ENCODE measurements at places on chromosomes 5 and 9. TPM values are rescaled to one million over a fixed set of nuclear protein-coding genes. Genes with fewer than 3 reads are reported as not detected.

- no peak overlapping the region for H3K4me3 ChIP-seq
- H3K27ac ChIP-seq, result no peak overlapping the region
- H3K27me3 ChIP-seq, result no peaks in the 10 kb centered on the region
Measured at GRCh38 chr5:108093186-108093585, 288.7 kb downstream of the FBXL17 start.

- H3K27ac ChIP-seq, result no peak overlapping the region
- H3K36me3 ChIP-seq, result no peaks in the 10 kb centered on the region
- no peak overlapping the region for H3K4me3 ChIP-seq
- no peak for DNase-seq
- H3K27me3 ChIP-seq, result peaks cover 12% of the 10 kb centered on the region
Measured at GRCh38 chr9:69657269-69657668, 14.9 kb downstream of the APBA1 start.

DNA sequence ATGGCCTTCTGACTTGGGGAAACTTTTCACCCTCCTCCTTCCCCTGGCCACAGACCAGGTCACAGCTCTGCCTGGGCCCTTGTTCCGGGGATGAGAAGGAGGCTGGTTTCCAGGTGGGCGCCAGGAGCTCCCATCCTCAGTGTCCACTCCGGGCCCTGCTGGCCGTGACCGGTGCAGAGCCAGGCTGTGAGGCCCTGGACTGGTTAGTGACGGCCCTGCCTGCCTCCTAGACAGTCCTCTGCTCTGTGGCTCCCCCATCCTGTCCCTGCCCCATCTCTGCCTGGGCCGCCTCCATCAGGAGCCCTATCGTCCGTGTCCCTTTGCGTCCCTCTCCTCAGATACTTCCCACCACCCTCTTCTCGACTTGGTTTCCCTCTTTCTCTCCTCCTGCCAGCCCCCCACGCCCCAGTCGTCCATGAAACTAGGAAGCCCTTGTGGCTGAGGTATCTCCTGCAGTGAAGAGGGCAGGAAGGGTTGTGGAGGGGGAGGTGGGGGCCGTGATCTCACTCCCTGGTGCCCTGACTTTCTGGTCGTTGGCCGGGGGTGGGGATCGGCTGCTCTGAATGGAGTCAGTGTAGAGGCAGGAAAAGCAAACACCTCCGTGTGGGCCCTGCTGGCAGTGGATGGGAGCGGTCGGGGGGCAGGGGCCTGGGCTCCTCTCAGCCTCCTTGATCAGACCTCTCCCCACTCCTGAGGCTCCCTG is 15.4 kb upstream of the CERCAM start:
- no peak for DNase-seq
- H3K27ac ChIP-seq, result no peak overlapping the region
- peaks cover 15% of the 10 kb centered on the region for H3K27me3 ChIP-seq
- no peaks in the 10 kb centered on the region for H3K4me1 ChIP-seq
- H3K4me3 ChIP-seq, result no peak overlapping the region
- H3K36me3 ChIP-seq, result no peaks in the 10 kb centered on the region

Gene SLC45A2
- total RNA-seq, result not detected

DNA sequence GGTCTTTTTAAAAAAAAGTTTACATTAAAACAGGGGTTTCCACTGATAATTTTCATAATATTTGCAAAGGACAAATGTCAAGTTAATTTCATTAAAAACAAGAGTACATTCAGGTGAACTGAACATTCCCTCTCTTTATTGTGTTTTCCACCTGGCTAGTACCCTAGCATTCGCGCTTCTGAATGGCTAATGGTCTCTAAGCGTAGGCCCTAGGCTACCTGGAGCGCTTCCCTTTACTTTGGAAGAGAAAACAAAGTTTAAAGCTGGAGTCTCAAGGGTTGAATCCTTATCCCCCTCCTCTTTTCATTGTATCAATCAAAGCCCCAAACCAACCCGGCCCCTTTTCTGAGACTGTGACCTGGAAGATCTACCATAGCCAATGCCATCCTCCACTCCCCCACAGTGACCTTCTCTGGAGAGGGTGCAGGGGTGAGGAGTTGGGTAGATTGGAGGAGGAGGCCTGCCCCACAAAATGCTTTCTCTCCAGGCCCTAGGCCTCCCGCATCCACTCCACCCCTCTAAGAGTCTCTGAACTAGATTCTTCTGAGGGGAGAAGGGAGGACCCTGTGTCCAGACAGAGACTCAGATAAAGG is 73.3 kb upstream of the TBCA start:
- peaks cover 24% of the 10 kb centered on the region for H3K4me1 ChIP-seq
- H3K27me3 ChIP-seq, result peaks cover 13% of the 10 kb centered on the region
- no peak for DNase-seq
- no peak overlapping the region for H3K27ac ChIP-seq
- peak overlapping the region; percentile 56 for H3K4me3 ChIP-seq
- H3K36me3 ChIP-seq, result no peaks in the 10 kb centered on the region

GRCh38 chr5:65137631-65138030 is 344.1 kb downstream of the ADAMTS6 start:
- H3K27ac ChIP-seq, result no peak overlapping the region
- no peak overlapping the region for H3K4me3 ChIP-seq
- no peak for DNase-seq
- no peaks in the 10 kb centered on the region for H3K36me3 ChIP-seq

Gene NUTM2F
- not detected for total RNA-seq

GRCh38 chr9:98536542-98537173 is 172.1 kb downstream of the GABBR2 start:
- H3K27ac ChIP-seq, result no peak overlapping the region
- no peak for DNase-seq
- peaks cover 4% of the 10 kb centered on the region for H3K27me3 ChIP-seq

Gene SLC2A6
- total RNA-seq, result 32.9 TPM

GRCh38 chr5:94815313-94816039 is 197.0 kb downstream of the SLF1 start:
- H3K27ac ChIP-seq, result no peak overlapping the region
- DNase-seq, result no peak
- H3K36me3 ChIP-seq, result no peaks in the 10 kb centered on the region
- H3K27me3 ChIP-seq, result peaks cover 2% of the 10 kb centered on the region
- no peaks in the 10 kb centered on the region for H3K4me1 ChIP-seq

DNA sequence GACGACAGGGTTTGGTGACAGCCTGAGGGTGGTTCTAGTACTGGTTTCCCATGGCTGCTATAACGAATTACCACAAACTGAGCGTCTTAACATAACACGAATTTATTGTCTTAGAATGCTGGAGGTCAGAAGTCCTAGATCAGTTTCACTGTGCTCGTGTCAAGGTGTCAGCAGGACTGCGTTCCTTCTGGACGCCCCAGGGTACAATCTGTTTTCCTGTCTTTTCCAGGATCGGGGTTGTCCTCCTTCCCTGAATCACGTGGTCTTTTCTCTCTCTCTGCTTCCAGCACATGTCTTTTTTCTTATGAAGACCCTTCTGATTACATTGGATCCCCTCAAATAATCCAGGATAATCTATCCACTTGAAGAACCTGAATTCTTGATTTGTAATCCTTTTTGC is 291.7 kb upstream of the PANK3 start:
- no peak overlapping the region for H3K27ac ChIP-seq
- H3K4me1 ChIP-seq, result no peaks in the 10 kb centered on the region
- no peak overlapping the region for H3K4me3 ChIP-seq
- H3K27me3 ChIP-seq, result peaks cover 26% of the 10 kb centered on the region

Gene EIF4EBP3
- total RNA-seq, result 14.4 TPM

DNA sequence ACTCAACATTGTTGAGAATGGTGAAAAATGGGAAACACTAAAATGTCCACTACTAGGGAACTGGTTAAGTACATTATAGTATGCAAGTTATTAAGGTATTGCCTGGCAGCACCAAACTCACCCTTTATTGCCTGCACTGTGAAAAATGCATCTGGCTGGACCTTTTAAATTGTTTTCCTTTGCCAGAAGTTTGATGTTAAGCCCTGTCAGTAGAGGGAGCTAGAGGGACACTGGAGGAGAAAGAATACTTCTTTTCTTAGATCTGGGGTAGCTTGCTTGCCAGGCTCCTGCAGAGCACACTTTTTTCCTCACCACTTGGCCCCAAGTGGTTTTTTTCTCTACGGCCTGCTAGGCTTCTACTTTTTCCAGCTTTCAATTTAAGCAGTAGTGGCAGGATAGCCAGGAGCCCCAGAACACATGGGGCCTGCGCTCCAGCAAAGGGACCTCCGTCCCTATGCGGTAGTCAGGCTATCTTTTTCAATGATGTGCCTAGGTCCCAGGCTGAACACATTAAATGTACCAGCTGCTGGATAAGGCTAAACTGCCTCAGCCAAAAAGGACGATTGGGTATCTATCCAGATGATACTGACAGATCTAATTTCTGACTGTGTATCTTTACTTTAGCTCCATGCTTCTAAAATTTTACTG is 8.0 kb upstream of the HABP4 start:
- no peaks in the 10 kb centered on the region for H3K4me1 ChIP-seq
- H3K27me3 ChIP-seq, result no peaks in the 10 kb centered on the region
- H3K4me3 ChIP-seq, result no peak overlapping the region

Gene LMX1B
- not detected for total RNA-seq

DNA sequence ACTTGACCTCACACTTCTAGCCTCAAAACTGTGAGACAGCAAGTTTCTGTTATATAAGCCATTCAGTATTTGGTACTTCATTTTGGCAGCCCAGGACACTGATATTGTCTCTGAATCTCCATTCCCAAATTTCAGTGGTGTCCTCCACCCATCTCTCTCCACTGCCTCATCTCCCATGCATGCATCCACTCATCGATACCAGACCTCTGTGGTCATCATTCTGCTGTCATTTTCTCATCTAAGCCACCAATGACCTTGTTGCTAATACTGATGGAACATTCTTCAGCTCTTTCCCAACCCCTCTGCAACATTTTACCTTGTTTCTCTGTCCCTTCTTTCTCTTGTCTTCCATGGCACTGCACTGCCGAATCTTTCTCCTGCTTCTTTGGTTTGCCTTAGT is 221.8 kb downstream of the SNX18 start:
- no peaks in the 10 kb centered on the region for H3K36me3 ChIP-seq
- H3K4me1 ChIP-seq, result peaks cover 26% of the 10 kb centered on the region
- H3K27ac ChIP-seq, result no peak overlapping the region
- no peak overlapping the region for H3K4me3 ChIP-seq
- H3K27me3 ChIP-seq, result no peaks in the 10 kb centered on the region

DNA sequence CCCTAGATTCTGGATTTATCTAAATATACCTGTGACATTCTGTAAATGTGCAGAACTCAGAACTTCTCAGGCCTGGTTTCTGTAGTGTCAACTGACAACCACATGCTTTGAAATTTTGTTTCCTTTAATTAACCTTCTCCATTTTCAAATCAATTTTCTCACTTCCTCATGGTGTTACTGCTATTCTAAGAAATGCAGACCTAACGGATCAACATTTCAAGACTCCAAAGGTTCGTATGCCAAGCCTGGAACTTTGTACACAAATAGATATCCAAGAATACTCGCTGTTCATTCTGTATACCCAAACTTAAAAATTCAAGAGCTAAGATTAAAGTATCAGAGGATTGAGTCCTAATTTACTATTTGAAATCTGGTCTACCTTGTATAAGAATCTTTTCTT is 88.1 kb downstream of the SLC24A2 start:
- no peak overlapping the region for H3K27ac ChIP-seq
- H3K36me3 ChIP-seq, result no peaks in the 10 kb centered on the region
- H3K27me3 ChIP-seq, result no peaks in the 10 kb centered on the region
- H3K4me1 ChIP-seq, result no peaks in the 10 kb centered on the region
- H3K4me3 ChIP-seq, result no peak overlapping the region

Gene ASPN
- total RNA-seq, result not detected

Gene HAVCR2
- total RNA-seq, result 0.64 TPM

DNA sequence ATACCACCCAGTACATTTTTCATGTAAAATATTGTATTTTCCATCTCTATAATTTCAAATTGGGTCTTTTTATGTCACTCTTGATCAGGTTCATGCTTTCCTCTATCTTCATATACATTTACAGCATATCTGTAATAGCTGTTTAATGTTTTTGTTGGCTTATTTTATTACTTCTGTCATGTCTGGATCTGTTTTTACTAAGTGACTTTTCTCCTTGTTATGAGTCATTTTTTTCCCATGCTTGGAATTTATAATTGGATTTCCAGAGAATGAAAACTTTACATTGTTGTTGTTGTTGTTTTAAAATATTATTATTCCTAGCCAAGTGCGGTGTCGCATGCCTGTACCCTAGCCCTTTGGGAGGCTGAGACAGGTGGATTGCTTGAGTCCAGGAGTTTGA is 5.6 kb upstream of the ADAMTS19 start:
- H3K36me3 ChIP-seq, result no peaks in the 10 kb centered on the region
- no peak overlapping the region for H3K4me3 ChIP-seq

GRCh38 chr5:35089334-35090314 is 41.9 kb upstream of the AGXT2 start:
- H3K4me1 ChIP-seq, result no peaks in the 10 kb centered on the region
- H3K36me3 ChIP-seq, result no peaks in the 10 kb centered on the region
- peaks cover 3% of the 10 kb centered on the region for H3K27me3 ChIP-seq
- no peak overlapping the region for H3K4me3 ChIP-seq
- H3K27ac ChIP-seq, result no peak overlapping the region

Gene SHISAL2B
- total RNA-seq, result not detected

DNA sequence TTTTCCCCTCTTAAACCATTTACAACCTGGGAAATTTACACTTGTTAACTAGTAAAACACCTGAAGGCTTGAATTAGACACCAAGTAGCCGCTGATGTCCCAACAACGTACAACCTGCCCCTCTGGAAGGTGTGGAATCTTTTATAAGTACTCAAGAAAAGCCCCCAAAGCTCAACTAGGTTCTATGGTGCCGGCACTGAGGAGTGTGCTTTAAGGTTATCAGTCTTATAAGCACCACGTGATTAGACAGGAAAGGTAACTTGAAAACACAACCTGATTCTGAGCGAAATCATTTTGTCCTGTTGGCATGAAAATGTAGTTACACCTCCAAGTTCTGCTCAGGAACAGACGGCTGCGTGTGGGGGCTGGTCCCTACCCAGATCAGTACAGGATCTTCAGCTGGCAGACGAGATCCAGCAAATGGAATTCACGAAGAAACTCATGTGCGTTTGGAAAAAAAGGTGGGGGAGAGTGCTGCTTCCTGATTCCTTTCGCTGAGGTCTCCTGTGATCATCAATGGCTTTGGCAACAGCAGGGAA is 195.5 kb downstream of the MEF2C start:
- no peak for DNase-seq
- no peak overlapping the region for H3K27ac ChIP-seq
- H3K36me3 ChIP-seq, result peaks cover 4% of the 10 kb centered on the region
- no peak overlapping the region for H3K4me3 ChIP-seq
- peaks cover 70% of the 10 kb centered on the region for H3K27me3 ChIP-seq
- peaks cover 21% of the 10 kb centered on the region for H3K4me1 ChIP-seq

GRCh38 chr9:124527781-124528180 is 20.6 kb upstream of the NR5A1 start:
- no peaks in the 10 kb centered on the region for H3K4me1 ChIP-seq
- no peaks in the 10 kb centered on the region for H3K27me3 ChIP-seq
- no peak overlapping the region for H3K27ac ChIP-seq
- no peak overlapping the region for H3K4me3 ChIP-seq
- H3K36me3 ChIP-seq, result no peaks in the 10 kb centered on the region
- DNase-seq, result no peak

- H3K27me3 ChIP-seq, result no peaks in the 10 kb centered on the region
- no peak overlapping the region for H3K27ac ChIP-seq
- H3K36me3 ChIP-seq, result no peaks in the 10 kb centered on the region
- no peak for DNase-seq
- no peaks in the 10 kb centered on the region for H3K4me1 ChIP-seq
- H3K4me3 ChIP-seq, result no peak overlapping the region
Measured at GRCh38 chr5:120913396-120913795, 449.3 kb downstream of the PRR16 start.

GRCh38 chr9:129769669-129770068 is 16.8 kb upstream of the PTGES start:
- H3K4me3 ChIP-seq, result no peak overlapping the region
- H3K27ac ChIP-seq, result no peak overlapping the region
- no peak for DNase-seq
- peaks cover 7% of the 10 kb centered on the region for H3K27me3 ChIP-seq

GRCh38 chr9:131734165-131734610 is 5.7 kb downstream of the RAPGEF1 start:
- no peaks in the 10 kb centered on the region for H3K27me3 ChIP-seq
- H3K4me1 ChIP-seq, result peaks cover 92% of the 10 kb centered on the region
- H3K27ac ChIP-seq, result peak overlapping the region; percentile 89
- H3K36me3 ChIP-seq, result peaks cover 52% of the 10 kb centered on the region

Measured in activated B cell treated with CpG ODN at 0.5 μM for 24 hours (primary cell).